Daoy (cell line): ENCODE measurements at places on chromosomes 11 and 22.

DNA sequence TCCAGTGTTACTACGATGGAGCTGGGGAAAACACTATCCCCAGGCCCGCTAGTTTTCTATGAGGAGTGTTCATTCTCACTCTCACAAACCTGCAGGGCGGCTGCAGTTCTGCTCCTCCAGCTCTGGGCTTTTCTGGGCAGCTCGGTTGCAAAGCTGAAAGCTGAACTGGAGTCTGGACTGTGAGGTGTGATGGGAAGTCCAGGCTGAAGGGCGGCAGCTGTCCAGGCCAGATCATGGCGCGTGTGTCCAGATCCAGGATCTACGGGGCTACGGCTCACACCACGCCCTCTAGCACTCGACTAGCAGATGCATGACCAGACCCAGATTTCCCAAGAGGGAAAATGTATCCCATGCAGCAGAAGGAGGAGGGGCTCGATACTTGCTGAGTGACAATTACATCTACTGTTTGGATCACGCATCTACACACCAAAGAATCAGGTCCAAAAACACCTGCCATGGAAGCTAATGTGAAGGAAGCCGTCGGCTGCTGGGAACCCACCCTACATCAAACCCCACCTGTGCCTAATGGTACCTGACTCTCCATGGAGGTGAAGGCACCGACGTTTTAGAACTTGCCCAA lies 555.0 kb downstream of the BRD1 start:
- DNase-seq, result no peak

DNA sequence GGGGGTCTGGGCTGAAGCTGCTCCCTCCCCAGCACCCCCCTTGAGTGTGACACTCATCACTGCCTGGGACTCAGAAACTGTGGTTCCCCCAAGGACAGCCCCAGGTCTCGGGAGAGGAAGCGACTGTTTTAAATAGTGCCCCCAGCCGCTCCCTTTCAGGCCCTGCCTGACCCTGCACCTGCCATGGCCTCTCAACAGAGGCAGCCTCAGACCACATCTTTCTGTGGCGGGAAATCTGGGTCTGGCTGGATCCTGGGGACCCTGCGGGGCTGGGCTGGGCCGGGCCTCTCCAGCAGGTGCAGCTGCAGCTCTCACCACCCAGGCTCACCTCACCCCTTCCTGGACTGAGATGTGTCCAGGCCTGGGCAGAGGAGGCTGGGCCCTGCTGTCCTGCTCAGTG lies 3.7 kb upstream of the IGLL1 start:
- no peak for DNase-seq

DNA sequence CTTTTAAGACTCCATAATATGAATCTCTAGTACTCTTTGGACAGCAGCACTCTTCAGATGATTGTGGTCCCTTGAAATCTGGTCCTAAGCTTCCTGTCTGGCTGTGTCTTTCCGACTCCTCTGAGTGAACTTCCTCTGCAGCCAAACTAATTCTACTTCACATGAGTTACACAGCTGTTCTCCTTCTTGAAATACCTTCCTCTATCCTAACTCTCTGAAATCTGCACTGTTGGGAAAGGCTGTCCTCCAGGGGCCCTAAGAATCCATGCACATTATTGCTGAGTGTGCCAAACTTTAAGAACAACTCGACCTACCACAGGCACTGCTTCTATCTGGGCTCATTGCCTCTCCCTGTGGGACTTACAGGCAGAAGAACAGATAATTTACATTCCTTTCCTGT lies 217.3 kb upstream of the ARHGAP42 start:
- no peak for DNase-seq

DNA sequence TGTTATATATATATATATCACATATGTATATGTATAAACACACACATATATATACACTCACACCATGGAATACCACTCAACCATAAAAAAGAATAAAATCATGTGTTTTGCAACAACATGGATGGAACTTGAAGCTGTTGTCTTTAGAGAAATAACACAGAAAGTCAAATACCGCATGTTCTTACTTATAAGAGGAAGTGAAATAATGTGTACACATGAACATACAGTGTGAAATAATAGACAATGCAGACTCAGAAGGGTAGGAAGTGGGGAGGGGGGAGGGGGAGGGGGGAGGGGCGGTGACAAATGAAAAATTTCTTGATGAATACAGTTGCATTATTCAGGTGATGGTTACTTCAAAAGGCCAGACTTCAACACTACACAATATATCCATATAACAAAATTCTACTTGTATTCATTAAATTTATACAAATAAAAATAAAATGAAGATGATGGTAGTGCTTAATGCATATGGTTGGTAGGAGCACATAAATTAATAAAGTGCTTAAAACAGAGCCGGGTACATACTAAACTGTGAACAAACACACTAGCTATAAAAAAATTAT lies 5.8 kb upstream of the OR5B2 start:
- DNase-seq, result no peak

DNA sequence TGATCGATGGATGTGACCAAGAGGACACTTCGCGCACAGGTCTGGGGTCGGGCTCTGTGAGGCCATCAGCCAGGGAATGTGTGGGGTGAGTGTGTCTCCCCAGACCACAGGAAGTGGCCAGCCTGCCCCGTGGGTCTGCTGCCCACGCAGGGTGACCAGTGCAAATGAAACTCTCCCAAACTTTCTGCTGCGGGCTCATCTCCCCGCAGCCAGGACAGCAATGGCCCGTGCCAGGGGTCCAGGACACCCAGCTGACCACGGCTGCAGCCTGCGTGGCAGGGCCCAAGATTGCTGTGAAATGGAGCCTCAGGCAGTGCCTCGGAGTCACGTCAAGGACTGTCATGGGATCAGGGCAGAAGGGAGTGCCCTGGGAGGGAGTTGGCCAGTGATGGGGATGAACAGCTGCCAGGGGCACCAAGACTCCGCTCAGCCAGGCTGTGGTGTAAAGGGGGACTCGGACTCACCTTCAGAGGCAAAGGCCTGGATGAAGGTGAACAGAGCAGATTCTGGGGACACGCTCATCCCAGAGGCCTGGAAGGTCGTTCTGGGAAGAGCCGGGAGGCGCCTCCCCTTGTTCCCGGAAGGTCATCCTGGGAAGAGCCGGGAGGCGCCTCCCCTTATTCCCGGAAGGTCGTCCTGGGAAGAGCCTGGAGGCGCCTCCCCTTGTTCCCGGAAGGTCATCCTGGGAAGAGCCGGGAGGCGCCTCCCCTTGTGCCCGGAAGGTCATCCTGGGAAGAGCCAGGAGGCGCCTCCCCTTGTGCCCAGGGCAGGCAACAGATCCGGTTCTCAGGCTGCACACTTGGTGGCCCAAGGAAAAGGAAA lies 252.6 kb downstream of the BRD1 start:
- DNase-seq, result peak; percentile 79

DNA sequence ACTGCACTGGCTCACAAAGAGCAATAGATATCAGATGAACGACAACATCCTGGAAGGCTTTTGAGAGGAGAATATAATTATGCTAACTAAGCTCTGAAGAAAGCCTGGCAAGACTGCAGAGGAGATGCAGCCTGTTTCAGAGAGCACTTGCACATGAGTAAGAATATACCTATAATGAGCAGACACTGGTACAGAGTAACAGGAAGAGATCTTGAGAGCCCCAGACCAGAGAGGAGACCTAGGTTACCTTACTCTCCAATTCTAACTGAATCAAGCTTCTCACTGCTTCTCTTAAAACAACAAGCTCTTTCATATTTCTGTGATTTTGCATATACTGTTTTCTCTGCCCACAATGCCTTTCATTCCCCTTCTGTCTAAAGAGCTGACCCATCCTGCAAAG lies 66.5 kb downstream of the FAM168A start:
- DNase-seq, result no peak

GRCh38 chr22:46138058-46138797 lies 12.1 kb upstream of the PPARA start:
- DNase-seq, result no peak

- no peak for DNase-seq
These were observed 32.9 kb upstream of the EED start for GRCh38 chr11:86211619-86212018.

- no peak for DNase-seq
These were observed 20.4 kb downstream of the ZNRF3 start for GRCh38 chr22:28903729-28904128.

DNA sequence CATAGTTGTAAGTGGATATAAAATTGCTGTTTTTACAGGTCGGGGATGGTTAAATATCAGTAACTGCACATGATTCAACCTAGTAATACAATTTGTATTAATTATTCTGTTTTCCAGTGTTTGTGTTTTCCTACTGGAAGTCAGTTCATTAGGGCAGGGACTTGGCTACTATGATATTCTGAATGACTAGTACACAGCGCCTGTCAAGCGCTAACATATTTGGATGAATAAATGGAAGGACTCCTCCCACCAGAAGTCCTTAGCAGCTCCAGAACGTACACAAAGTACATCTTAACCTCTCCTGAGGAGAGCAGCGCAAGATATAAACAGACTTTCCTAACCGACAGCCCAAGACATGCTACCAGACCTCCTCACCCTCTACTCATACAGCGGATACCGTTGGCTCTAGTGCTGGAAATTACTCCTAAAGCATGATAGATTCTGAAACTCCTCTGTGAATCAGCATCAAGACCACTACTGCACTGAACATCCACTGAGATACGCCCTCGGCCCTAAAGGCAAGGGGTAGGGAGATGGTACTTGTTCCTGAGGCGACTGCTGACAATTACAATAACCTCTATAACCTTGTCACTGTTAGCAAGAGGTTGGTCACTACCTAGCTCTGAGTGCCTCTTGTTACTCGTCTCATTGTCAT lies 79.1 kb downstream of the RDX start:
- no peak for DNase-seq

DNA sequence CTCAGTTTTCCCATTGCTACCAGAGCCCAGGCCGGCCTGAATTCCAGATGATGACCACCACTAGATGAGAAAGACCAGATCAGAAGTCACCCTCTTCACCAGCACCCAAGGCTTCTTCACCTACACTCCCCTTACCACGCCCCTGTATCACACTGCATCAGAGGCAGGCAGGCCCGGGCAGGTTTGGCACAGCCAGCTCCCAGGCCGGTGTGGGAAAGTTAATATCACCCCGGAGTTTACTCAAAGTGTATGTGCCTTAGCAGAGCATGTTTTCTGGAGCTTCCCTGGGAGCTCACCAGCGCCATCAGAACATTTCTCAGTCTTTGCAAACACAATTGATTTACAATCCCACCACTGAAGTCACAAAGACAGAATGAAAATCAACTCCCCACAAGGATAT lies 47.5 kb upstream of the POU2AF1 start:
- DNase-seq, result no peak

GRCh38 chr11:45096636-45097035 lies 49.8 kb upstream of the PRDM11 start:
- DNase-seq, result no peak

DNA sequence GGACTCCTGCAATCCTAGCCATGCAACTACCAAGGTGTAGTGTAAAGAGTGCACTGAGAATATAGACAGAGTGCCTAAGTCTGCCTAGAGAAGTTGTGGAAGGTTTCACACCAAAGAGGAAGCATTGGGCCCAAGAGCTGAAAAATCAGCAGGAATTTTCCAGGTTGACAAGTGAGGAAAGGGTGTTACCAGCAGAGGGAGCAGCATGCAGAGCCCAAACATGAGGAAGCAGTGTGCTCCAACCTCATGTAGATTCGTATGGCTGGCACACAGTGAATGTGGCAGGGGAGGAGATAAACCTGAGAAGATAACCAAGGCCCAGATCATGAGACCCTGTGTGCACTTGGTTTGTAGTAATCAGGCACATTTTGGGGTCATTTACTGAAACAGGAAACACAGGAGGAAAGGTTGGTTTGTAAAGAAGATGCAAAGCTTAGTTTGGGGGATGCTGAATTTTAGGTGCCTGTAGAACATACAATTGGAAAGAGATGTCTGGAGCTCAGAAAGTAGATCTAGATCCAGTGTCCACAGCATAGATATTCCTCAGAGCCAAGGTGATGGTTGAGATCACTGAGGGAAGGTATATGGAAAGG lies 1.7 kb downstream of the HPX start:
- DNase-seq, result peak; percentile 47

GRCh38 chr11:74633406-74634393 lies 41.3 kb downstream of the POLD3 start:
- DNase-seq, result no peak

GRCh38 chr22:19882446-19883381 lies 28.0 kb upstream of the GNB1L start:
- DNase-seq, result peak; percentile 5

- DNase-seq, result no peak
These were observed 52.0 kb downstream of the CBL start for GRCh38 chr11:119258180-119258579.

- DNase-seq, result no peak
These were observed 598 bp downstream of the CABIN1 start for GRCh38 chr22:24011735-24012068.

DNA sequence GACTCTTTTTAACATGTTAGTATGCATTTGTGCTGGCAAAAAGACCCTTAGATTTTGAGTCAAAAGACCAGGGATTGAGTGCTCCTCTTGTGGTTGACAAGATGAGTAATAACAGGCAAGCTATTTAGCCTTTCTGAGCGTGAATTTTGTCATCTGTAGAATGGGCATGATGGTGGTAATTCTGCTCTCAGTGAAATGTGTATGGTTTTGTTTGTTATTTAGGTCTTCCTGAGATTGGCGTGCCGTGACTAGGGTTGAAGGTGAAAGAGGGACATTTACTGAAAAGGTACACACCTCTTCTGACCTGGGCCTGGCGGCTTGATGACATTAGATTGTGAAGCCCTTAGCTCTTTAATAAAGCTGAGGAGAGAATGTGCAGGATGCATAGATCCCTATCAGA lies 8.4 kb upstream of the CEP295 start:
- no peak for DNase-seq

DNA sequence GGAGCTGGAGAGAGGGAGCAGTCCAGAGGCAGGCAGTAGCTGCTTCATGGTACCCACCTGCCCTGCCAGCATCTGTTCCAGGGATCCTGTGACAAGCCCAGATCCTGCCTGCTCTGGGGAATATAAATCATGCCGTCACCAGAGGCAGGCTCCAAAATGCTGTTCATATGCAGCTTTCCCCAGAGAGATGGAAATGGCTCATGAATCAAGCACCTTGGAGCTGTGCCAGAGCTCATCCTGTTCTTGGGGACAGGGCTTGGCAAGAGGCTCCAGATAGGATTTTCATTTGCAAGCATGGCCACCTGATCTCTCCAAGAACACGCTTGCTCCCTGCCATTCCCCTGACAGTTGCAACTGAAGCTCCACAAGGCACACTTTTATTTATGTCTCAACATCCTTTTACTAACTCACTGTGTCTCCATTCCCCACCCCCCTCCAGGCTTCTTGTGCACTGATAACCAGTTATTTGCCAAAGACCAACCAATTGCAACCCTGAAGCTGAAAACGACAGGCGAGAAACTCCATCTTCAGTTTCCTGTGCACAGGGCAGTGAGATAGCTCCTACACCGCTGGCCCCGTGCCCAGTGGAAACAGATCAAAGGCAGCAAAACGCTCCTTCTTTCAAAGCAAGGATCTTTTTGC lies 115.8 kb upstream of the PITPNB start:
- DNase-seq, result peak; percentile 57

DNA sequence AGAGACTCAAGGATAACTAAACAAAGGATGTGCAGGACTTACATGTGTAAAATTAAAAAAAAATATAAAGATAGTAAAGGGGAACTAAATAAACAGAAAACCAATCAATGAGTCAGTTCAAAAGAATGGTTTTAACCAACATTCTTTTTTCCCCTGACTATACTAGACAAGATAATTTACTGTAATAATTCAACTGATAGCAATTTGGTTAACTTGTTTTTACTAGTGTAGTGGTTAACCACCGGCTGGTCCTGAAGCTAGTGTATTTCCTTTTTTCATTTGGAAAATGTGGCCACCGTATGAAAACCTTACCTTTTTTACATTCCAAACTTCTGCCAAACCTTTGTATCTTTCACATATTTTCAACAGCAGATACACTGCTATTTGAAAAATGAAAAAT lies 123.1 kb downstream of the ARHGAP42 start:
- DNase-seq, result peak; percentile 43

- DNase-seq, result peak; percentile 84
These were observed 73.2 kb upstream of the BLID start for GRCh38 chr11:122189229-122189628.
